ENCODE measurements at places on chromosomes 3 and 15.

GRCh38 chr3:195094191-195094921 lies 176.6 kb downstream of the XXYLT1 start:
- DNase-seq: no peak

DNA sequence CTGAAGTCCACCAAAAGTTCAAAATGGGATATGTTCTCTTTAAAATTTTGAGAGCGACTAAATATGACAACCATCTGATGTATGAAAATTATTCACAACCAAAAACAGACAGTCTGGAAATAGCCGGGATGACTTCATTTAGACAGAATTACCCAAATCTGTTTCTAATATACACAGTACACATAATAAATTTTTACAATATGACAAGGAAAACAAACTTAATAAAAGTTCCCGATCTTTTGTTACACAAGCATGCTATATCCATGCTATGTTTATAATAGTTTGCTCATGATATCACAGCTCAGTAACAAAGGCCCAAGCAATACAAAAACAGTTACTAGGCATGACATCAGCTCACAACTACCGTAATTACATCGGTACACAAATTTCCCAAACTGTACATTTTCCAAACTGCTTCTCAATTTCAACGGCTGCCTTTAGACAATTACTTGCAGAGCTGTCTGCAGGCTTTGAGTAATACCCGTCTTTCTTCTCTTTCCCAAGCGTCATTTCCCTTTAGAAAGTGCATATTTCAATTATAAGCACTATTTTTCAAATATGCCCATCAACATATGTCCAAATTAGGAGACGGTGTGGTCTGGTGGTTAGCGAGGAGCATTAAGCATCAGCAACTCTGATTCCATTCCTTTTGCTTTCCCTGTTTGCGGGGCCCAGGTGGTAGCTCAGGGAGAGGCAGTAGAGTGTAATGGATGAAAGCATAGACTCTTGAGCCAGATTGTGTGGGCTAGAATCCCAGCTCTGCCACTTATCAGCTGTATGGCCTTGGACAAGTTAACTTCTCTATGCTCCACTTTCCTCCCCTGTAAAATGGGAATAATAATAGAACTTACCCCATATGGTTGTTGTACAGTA lies 481.2 kb downstream of the FOXP1 start:
- DNase-seq: no peak

DNA sequence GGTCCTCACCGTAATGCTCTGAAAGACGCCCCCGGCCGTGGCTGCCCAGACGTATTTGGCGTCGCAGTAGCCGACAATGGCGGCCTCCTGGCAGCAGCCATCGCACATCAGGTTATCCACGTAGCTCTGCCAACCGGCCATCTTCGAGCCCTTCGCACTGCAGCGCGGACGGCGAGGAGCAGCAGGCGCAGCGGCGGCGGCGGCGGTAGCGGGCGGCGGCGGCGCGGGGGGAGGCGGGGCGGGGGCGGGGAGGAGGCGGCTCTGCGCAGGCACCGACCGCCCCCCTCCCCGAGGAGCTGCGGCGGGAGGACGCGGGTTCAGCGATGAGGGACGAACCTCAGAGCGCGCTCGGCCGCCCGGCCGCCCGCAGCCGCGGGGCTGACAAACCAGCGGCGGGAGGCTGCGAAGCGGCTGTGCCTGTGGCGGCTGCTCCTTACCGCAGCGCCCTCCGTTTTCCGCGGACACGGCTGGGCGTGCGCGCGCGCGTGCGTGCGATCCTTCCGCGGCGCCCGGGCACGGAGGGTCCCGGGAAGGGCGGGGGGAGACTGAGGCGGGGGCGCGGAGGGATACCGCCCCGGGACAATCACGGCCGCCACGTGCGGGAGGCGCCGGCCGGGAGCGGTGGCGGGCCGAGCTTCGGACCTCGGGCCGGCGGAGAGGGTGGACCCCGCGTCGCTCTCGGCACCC lies at the start of gene PFN2:
Gene PFN2, minus strand, starts transcription at position 180 of the 687 bp plus-strand sequence. Its CDS starts 39 bp downstream, at position 141.
- DNase-seq: peak; percentile 14

- no peak for DNase-seq
Observed at GRCh38 chr15:36331531-36332275, 247.7 kb upstream of the CDIN1 start.

GRCh38 chr3:126460381-126460780 lies 15.3 kb downstream of the ZXDC start:
- DNase-seq: no peak

DNA sequence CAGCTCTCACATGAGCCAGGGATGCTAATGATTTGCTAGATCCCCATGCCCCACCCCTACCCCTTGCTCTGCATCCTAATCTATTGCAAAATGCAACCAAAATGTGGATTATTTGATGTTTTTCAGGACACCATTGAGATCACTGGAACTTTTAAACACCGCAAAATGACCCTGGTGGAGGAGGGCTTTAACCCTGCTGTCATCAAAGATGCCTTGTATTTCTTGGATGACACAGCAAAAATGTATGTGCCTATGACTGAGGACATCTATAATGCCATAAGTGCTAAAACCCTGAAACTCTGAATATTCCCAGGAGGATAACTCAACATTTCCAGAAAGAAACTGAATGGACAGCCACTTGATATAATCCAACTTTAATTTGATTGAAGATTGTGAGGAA lies 29.7 kb downstream of the HDC start:
- no peak for DNase-seq

DNA sequence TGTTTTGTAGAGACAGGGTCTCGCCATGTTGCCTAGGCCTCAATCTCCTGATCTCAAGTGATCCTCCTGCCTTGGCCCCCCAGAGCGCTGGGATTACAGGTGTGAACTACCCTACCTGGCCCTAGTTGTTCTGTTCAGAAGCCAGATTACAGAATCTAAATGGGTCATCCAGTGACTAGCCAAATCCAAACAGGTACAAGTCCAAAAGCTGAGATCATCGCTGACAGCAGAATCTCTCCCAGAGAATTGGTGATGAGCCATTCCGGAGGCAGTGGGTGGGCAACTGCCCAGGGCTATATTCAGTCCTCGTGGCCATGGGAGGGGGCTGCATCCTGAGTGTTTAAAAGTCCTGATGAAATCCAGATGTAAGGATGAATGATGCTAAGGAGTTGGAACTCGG lies 47.5 kb upstream of the SEMA4B start:
- DNase-seq: no peak

DNA sequence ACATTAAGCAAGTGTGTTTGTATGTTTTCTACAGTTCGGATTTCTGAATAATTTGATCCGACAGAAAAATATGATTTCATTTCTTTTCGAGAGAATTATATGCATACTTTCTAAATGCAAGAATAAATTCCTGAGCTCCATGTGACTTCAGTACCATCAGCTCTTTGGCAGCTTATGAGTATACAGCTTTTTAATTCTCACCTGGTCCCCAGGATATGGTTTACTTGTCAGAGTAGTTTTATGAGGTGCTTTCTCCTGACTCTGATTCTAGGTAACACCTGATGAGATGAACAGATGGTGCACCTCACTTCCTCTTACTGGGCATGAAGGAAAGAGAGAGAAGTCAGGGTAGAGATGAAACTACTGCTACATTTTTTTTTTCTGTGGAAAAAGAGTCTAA lies 3.1 kb downstream of the HGD start:
- no peak for DNase-seq

DNA sequence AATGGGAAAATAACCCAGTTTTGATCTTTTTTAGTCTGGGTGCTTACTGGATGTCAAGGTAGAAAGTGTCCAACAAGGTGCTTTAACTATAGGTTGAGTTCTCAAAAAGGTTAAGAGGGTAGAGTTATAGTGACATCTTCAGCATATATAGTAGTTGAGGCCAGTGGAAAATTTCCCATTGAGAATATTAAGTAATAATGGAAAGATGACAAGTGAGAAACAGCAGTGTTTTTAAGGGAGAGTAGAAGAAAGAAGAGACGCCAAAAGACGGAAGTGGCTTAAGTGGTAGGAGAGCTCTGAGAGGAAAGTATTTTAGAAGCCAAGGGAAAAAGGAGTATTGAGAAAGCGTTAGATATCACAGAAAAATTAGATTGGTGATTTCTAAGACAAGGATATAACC lies 10.6 kb downstream of the SPRED1 start:
- DNase-seq: no peak

- no peak for DNase-seq
Observed at GRCh38 chr15:44726136-44726535, 10.2 kb upstream of the TRIM69 start.

DNA sequence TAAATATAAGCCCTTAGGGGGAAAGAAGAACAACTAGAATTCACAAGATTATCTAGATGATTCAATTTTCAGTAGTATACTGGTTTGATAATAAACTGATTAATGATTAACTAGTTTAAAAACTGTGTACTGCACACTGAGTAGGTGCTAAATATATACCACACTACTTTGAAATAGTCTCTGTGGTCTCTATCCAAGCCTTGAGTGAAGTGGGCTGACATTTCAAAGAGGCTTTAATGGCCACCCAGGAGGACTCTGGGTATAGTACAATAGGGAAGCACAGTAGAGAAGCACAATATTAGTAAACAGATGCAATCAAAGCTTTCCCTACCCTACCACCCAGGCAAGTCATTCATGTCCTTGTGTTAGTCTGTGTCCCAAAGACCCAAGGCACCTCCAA lies 46.7 kb downstream of the FILIP1L start:
- DNase-seq: no peak

DNA sequence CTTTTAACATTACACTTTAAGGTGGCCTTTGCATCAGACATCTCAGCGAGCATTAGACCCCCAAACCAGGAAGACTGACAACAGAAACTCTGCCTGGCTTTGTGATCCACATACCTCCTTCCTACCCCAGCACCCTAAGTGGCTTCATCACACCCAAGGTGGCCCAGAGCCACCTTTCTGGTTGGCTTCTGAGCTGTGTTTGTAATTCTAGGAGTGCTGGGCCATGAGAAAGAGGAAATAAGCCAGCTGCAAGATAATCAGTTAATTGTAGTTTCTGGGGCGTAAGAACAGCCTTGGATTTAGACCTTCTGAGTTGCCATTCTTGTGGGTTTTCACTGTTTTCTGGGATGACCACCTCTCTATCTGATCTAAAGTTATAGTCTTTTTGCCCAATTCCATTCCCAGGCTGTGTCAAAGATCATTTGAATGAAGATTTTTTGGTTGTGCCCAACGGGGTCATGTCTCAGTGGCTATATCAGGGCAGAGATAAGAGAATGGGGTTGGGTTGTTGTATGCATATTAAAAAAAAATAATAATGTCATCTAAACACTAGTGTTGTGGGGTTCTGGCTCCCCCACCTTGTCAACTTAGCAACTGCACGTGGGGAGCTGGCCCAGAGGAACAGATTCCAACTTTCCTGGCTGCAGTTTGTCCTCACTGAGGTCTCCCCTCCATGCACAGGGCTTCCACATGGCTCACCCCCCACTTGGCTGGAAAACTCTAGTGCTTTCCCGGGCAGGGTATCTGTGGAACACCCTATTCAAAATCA lies 234.8 kb upstream of the WNT5A start:
- no peak for DNase-seq

- no peak for DNase-seq
Observed at GRCh38 chr3:187742351-187743171, 2.7 kb downstream of the BCL6 start.

- DNase-seq: no peak
Observed at GRCh38 chr3:55512571-55513343, 25.7 kb upstream of the WNT5A start.

- DNase-seq: no peak
Observed at GRCh38 chr3:38853011-38853410, 37.0 kb upstream of the SCN10A start.

DNA sequence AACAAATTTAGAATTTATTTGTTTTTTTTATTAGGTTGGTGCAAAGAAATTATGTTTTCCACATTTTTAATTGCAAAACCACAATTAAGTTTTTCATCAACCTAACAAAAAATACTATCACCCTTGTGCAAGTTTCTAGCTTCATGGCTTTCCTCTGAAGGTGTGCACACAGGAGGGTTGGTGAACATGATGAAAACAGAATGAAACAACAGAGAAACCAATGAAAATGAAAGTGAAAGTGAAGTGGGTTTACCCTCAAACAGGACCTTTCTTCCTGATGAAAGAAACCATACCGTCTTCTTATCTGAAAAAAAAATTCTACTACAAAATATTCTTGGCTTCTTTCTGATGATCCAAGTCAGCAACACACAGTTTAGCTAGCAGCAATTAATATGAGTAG lies 71.9 kb upstream of the FEZF2 start:
- DNase-seq: no peak

DNA sequence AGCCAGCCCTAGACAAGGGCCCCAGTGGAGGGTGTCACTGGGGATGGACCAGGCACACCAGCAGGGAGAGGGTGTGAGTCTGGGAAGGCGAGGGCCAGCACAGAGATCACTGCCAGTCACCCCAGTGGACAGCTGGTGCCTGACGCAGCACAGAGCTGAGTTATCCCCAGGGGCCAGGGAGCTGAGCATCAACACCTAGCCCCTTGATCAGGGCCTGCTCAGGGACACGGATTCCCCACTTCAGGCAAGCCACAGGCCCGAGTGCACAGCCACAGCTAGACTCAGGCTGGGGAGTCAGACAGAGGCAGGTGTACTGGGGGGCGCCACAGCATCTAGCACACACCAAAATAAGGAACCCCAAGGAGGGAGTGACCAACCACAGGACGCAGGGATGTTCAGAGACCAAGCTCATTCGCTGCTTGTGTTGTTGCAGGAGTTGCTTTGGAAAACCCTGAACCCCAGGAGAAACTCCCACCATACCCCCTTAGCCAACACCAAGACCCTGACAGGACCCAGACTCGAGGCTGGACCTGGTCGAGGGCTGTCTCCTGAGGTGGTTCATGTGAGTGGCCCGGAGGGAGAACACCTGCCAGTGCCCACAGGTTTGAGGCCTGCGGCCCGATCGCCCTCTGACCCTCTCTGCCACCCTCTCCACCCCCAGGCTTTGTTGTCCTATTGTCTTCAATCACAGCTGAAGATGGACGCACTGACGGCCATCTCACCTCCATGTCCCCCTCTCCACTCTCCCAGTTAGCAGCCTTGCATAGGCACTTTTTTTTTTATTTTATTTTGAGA lies 146.8 kb downstream of the TPRA1 start:
- no peak for DNase-seq

GRCh38 chr3:145094355-145094941 lies 1066.5 kb downstream of the PLOD2 start:
- no peak for DNase-seq

- DNase-seq: no peak
Observed at GRCh38 chr3:81173514-81173913, 587.9 kb downstream of the GBE1 start.

- DNase-seq: no peak
Observed at GRCh38 chr15:45919806-45920205, 285.0 kb downstream of the SQOR start.

DNA sequence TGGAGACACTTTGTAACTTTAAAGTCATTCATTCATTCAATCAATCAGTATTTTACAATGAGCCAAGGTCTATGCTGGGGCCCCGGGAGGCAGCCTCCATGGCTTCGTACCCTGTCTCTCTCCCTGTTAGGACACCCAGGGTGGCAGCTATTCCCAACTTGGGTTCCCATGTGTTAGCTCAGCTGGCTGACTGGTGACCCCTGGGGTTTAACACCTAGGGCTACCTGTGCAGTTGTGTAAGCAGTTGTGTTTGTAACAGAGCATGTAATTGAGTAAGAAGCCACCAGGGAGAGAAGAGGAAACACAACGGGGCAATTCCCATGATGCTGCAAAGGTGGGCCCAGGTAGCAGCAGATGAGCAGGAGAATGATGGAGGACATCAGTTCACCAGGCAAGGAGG lies 132.4 kb downstream of the ADAMTS9 start:
- no peak for DNase-seq
